Hepatocyte (in vitro differentiated cells): ENCODE measurements at places on chromosomes 6 and 20. TPM values are rescaled to one million over a fixed set of nuclear protein-coding genes. Genes with fewer than 3 reads are reported as not detected.

DNA sequence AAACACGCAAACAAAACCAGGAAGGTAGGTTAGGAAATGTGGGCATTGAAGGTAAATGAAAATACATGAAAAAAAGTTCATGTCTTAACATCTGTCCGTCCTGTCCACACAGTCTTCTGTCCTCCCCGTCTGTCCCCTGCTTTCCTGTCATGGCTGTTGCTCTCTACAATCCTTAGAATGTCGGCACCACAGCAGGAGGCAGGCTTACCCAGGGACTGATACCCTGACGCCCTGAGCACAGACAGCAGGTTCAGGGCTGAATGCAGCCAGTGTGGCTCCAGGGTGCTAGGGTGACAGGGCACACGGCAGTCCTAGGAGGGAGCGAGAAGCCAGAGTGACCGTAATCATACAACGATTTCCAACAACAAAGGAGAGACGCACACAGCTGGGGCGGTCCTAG is 123.7 kb downstream of the IRF4 start:
- H3K27me3 ChIP-seq, result no peaks in the 10 kb centered on the region
- no peak overlapping the region for H3K27ac ChIP-seq
- DNase-seq, result no peak
- no peaks in the 10 kb centered on the region for H3K4me1 ChIP-seq

GRCh38 chr6:56759521-56759920 is 116.8 kb upstream of the DST start:
- no peak overlapping the region for H3K4me3 ChIP-seq
- peaks cover 23% of the 10 kb centered on the region for H3K4me1 ChIP-seq
- no peaks in the 10 kb centered on the region for H3K27me3 ChIP-seq
- no peaks in the 10 kb centered on the region for H3K36me3 ChIP-seq

- no peak overlapping the region for H3K4me3 ChIP-seq
- no peaks in the 10 kb centered on the region for H3K36me3 ChIP-seq
- H3K27ac ChIP-seq, result peak overlapping the region; percentile 96
Observed at GRCh38 chr6:158813032-158813431, 6.1 kb downstream of the EZR start.

- H3K27me3 ChIP-seq, result no peaks in the 10 kb centered on the region
- H3K27ac ChIP-seq, result no peak overlapping the region
- DNase-seq, result no peak
Observed at GRCh38 chr6:113202852-113203714, 654.1 kb upstream of the MARCKS start.

GRCh38 chr20:2022163-2022562 is 28.3 kb upstream of the PDYN start:
- DNase-seq, result no peak
- H3K4me3 ChIP-seq, result no peak overlapping the region
- H3K36me3 ChIP-seq, result no peaks in the 10 kb centered on the region
- peaks cover 46% of the 10 kb centered on the region for H3K27me3 ChIP-seq

Gene VWA7
- 1.5 and 3.4 TPM in 2 replicates for total RNA-seq

Gene SLC22A3
- 34.3 and 40.3 TPM in 2 replicates for total RNA-seq

Gene PBX2
- 63.8 and 77.5 TPM in 2 replicates for total RNA-seq

GRCh38 chr6:13383328-13384163 is 55.2 kb upstream of the TBC1D7 start:
- H3K36me3 ChIP-seq, result no peaks in the 10 kb centered on the region
- H3K4me3 ChIP-seq, result no peak overlapping the region
- no peak overlapping the region for H3K27ac ChIP-seq
- no peaks in the 10 kb centered on the region for H3K27me3 ChIP-seq
- peaks cover 2% of the 10 kb centered on the region for H3K4me1 ChIP-seq

DNA sequence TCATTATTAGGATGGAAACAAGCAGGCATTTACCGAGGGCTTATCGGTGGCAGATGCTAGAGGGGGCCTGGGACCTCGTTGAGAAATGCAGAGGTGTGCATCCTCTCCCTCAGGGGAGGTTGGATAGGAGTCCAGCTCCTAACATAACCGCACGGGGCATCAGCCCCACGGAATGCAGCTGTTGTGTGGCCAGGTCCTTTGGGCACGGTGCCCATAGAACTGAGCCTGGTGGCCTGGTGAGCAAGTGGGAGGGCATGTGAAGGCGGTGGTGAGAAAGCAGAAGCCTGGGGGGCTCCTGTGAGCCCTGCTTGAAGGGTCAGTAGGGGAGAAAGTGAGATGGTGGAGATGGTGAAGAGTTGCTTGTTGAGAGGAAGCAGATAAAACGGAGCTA is 143.7 kb downstream of the CDH26 start:
- no peak overlapping the region for H3K27ac ChIP-seq
- no peaks in the 10 kb centered on the region for H3K36me3 ChIP-seq
- no peak for DNase-seq
- no peak overlapping the region for H3K4me3 ChIP-seq
- H3K4me1 ChIP-seq, result no peaks in the 10 kb centered on the region

DNA sequence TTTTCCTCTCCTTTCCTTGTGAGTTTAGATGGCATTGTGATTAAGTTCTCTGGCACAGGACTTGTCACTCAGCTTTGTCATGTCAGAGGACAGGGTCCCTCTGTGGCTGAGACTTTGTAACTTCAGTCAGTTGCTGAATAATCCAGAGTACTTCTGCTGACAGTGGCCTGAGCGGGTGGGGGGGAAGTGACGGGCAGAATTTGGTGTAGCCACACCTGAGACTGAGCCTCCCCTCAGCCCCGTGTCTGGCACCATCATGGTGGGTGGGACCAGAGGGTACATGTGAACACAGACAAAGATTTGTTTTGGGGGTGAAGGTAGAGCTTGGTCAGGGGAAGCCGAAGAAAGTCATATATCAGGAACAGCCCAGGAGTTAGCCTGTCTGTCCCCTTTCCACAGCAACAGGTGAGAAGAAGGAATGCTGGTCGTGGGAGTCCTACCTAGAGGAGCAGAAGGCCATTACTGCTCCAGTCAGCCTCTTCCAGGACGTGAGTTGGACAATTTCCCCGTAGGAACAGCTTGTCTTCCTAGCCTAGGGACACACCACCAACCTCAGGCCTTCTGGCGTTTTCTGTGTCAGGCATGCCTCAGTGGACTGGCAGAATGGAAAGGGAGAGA is 20.9 kb downstream of the L3MBTL1 start:
- H3K27ac ChIP-seq, result no peak overlapping the region
- DNase-seq, result no peak
- no peaks in the 10 kb centered on the region for H3K27me3 ChIP-seq
- H3K36me3 ChIP-seq, result no peaks in the 10 kb centered on the region
- no peaks in the 10 kb centered on the region for H3K4me1 ChIP-seq
- H3K4me3 ChIP-seq, result no peak overlapping the region

- no peak overlapping the region for H3K27ac ChIP-seq
- no peaks in the 10 kb centered on the region for H3K36me3 ChIP-seq
- H3K27me3 ChIP-seq, result peaks cover 3% of the 10 kb centered on the region
Observed at GRCh38 chr6:14862845-14863244, 383.0 kb upstream of the JARID2 start.

DNA sequence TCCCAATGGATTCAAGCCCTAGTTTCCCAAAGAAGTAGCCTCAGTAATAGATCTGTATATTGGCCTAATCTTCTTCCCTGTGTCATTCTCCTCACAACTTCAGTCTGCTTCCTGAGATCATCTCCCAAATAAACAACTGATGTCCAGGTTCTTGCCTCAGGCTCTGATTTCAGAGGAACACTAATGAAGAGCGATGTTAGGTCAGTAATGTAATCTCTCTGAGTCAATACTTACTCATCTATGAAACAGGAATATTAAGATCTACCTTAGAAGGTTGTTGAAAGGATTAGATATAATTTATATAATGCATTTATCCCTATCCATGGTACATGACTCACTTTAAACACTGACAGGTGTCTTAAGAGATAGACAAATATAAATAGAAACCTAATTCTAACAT is 246.0 kb upstream of the FLRT3 start:
- no peak overlapping the region for H3K27ac ChIP-seq
- no peaks in the 10 kb centered on the region for H3K36me3 ChIP-seq
- H3K27me3 ChIP-seq, result no peaks in the 10 kb centered on the region
- DNase-seq, result no peak
- no peak overlapping the region for H3K4me3 ChIP-seq
- H3K4me1 ChIP-seq, result no peaks in the 10 kb centered on the region

Gene F13A1
- 4.1 and 8.5 TPM in 2 replicates for total RNA-seq

GRCh38 chr6:7170117-7170732 is 62.5 kb downstream of the RREB1 start:
- peaks cover 53% of the 10 kb centered on the region for H3K4me1 ChIP-seq
- no peaks in the 10 kb centered on the region for H3K36me3 ChIP-seq
- no peaks in the 10 kb centered on the region for H3K27me3 ChIP-seq

- DNase-seq, result no peak
- no peak overlapping the region for H3K27ac ChIP-seq
- no peaks in the 10 kb centered on the region for H3K36me3 ChIP-seq
- no peaks in the 10 kb centered on the region for H3K4me1 ChIP-seq
- H3K27me3 ChIP-seq, result no peaks in the 10 kb centered on the region
Observed at GRCh38 chr6:147678253-147678652, 169.8 kb downstream of the SAMD5 start.

GRCh38 chr6:80523010-80523409 is 416.5 kb downstream of the BCKDHB start:
- H3K27ac ChIP-seq, result peak overlapping the region; percentile 28
- H3K36me3 ChIP-seq, result no peaks in the 10 kb centered on the region
- peaks cover 17% of the 10 kb centered on the region for H3K4me1 ChIP-seq
- H3K4me3 ChIP-seq, result no peak overlapping the region
- no peaks in the 10 kb centered on the region for H3K27me3 ChIP-seq
- no peak for DNase-seq

DNA sequence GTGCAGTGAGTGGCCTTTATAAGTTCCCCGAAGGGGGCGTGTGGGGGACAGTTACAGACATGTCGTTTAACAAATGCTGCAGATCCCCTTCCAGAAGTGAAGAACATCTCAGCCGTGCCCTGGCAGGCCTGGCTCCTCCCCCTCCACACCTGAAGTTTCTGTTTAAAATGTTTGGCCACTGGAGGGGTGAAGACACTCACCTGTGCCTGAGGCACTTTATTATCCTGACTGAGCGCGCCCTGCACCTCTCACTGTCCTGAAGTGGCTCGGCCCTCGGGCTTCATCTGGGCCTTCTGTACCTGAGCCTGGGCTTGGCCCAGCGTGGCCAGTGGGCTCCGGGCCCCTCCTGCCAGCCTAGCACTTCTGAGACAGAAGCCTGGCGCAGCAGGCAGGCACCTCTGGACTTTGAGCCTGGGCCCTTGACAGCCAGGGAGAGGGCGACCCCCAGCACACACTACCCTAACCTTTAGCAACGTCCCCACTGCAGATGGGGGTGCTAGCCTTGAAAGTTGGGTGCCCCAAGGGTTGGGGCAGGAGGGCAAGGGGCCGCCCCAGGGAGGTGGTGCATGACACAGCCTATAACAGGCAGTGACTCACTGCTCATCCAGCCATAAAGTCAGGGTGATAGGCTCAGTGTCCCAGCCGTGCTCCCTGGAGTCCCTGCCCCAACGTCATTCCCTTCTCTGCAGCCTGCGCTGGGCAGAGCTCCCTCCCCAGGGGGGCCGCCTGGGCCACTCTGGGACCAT is 13.6 kb upstream of the GATA5 start:
- peak overlapping the region; percentile 98 for H3K27ac ChIP-seq
- no peak overlapping the region for H3K4me3 ChIP-seq
- H3K4me1 ChIP-seq, result peaks cover 65% of the 10 kb centered on the region
- DNase-seq, result peak; percentile 84
- H3K36me3 ChIP-seq, result no peaks in the 10 kb centered on the region

Gene NMBR
- total RNA-seq, result 0.27 TPM in 1 of 2 replicates, not detected in the other

Gene E2F3
- total RNA-seq, result 10.8 and 13.3 TPM in 2 replicates

DNA sequence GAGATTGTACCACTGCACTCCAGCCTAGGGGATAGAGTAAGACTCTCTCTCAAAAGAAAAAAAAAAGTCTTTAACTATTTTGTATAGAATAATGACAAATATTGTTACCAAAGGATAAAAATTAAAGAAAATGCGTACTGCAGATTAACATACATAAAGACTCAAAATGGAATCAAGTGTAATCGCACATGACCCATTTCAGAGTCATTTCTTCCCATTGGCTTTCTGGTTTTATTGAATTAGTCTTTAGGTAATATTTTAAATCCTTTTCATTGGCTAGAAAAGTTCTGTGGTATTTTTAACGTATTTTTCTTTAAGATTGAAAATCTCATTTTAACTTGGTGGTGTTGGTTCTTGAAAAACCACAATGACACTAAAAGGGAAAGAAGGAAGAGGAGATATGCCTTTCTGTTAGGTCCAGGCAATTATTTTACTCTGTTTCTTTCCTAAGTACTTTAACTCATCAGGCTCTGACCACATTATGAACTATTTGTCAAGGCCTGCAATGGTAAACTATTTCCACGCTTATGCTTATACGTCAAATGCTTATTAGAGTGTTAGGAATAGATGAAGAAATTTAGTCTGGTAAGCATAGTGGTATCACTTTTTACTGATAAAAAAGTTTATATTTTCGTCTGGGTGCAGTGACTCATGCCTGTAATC is 52.3 kb downstream of the PLEKHG1 start:
- no peaks in the 10 kb centered on the region for H3K27me3 ChIP-seq
- H3K36me3 ChIP-seq, result no peaks in the 10 kb centered on the region
- H3K4me3 ChIP-seq, result no peak overlapping the region
- no peak for DNase-seq
- H3K4me1 ChIP-seq, result no peaks in the 10 kb centered on the region

- no peaks in the 10 kb centered on the region for H3K27me3 ChIP-seq
- H3K27ac ChIP-seq, result peak overlapping the region; percentile 3
- no peaks in the 10 kb centered on the region for H3K4me1 ChIP-seq
- DNase-seq, result peak; percentile 65
- H3K4me3 ChIP-seq, result no peak overlapping the region
- H3K36me3 ChIP-seq, result no peaks in the 10 kb centered on the region
Observed at GRCh38 chr6:129575378-129576118, 134.4 kb downstream of the ARHGAP18 start.

- no peak for DNase-seq
- H3K4me3 ChIP-seq, result no peak overlapping the region
- H3K36me3 ChIP-seq, result no peaks in the 10 kb centered on the region
Observed at GRCh38 chr20:50610212-50610718, 81.1 kb downstream of the RIPOR3 start.

DNA sequence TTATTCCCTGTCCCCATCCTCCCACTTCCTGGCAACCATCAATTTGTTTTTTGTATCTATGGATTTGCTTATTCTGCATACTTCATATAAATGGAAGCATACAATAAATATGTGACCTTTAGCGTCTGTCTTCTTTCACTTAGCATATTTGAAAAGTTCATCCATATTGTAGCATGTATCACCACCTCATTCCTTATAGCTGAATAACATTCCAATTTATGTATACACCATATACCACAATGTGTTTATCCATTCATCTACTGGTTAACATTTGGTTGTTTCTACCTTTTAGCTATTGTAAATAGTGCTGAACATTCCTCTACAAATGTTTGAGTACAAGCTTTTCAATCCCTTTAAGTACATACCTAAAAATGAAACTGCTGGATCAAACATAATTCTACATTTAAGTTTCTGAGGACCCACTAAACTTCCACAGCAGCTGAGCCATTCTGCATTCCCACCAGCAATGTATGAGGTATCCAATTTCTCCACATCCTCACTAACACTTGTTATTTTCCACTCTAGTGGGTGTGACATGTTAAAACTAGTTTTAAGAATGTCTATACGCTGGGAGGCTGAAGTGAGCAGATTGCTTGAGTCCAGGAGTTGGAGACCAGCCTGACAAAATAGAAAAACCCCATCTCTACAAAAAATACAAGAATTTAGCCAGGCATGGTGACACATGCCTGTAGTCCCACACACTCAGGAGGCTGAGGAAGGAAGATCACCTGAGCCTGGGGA is 32.9 kb downstream of the NUDT3 start:
- no peak overlapping the region for H3K27ac ChIP-seq
- no peaks in the 10 kb centered on the region for H3K27me3 ChIP-seq
- DNase-seq, result no peak
- H3K4me1 ChIP-seq, result peaks cover 19% of the 10 kb centered on the region
- H3K4me3 ChIP-seq, result no peak overlapping the region
- H3K36me3 ChIP-seq, result no peaks in the 10 kb centered on the region

Gene MEI4
- 0.27 and 0.44 TPM in 2 replicates for total RNA-seq

GRCh38 chr6:137218473-137218916 is 690 bp downstream of the IFNGR1 start:
- H3K4me1 ChIP-seq, result peaks cover 27% of the 10 kb centered on the region
- no peaks in the 10 kb centered on the region for H3K36me3 ChIP-seq
- H3K27me3 ChIP-seq, result no peaks in the 10 kb centered on the region
- peak; percentile 56 for DNase-seq
